Muscle of leg (tissue), 16 donors: ENCODE measurements at places on chromosomes 3 and 15. TPM values are rescaled to one million over a fixed set of nuclear protein-coding genes. Genes with fewer than 3 reads are reported as not detected.

Gene ACKR4
- total RNA-seq = 3.0 TPM

Gene FES
- total RNA-seq = 16.7 TPM

Gene ACOX2
- total RNA-seq = 21.9 TPM

Gene LRRC31
- not detected for total RNA-seq

Gene FAM174B
- 13.3 TPM for total RNA-seq

Gene CCDC13
- 0.35 TPM for total RNA-seq

Gene RPP25
- total RNA-seq = 1.7 TPM

Gene RASGRF1
- total RNA-seq = 0.13 TPM

Gene GOLGA6D
- 0.09 TPM for total RNA-seq

GRCh38 chr3:101633186-101633585, 43.7 kb downstream of the ZBTB11 start:
- no peak for DNase-seq

- DNase-seq = peak; percentile 86
These were observed 61.0 kb downstream of the IQSEC1 start for GRCh38 chr3:13012221-13012691.

DNA sequence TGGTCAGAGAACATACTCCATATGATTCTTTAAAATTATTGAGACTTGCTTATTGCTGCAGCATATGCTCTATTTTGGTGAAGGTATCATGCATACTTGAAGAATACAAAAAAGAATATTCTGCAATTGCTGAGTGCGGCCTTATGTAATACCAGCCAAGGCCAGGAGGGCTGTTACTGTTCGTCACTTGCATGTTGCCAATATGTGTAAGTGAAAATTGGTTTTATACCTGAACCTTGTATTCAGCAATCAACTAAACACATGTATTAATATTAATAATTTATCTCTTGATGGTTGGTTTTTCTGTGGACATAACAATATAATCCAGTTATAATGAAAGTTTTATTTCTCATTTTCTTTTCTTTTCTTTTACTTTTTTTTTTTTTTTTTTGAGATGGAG, 13.9 kb upstream of the GABRA5 start:
- no peak for DNase-seq

DNA sequence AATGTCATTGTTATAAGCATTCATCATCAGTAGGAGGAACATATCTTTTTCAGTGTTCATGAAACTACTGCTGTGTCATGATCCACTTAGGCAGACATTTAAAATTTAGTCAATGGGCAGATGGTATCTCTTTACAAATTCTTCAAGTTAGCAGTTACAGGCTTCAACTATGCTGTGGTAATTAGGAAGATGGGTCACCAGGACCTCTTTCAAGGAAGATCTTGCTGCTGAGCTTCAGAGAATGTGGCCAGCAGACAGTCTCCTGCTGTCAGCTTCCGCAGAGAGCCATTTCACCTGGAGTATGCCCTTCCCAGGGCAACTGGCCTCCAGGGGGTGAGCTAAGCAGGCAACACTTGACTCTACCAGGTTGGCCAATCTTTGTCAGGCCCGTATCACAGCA, 19.4 kb downstream of the IFT57 start:
- DNase-seq = no peak

- DNase-seq = no peak
These were observed 2.8 kb downstream of the BTLA start for GRCh38 chr3:112496366-112497067.

- no peak for DNase-seq
These were observed 45.1 kb downstream of the MUC4 start for GRCh38 chr3:195766671-195767070.

DNA sequence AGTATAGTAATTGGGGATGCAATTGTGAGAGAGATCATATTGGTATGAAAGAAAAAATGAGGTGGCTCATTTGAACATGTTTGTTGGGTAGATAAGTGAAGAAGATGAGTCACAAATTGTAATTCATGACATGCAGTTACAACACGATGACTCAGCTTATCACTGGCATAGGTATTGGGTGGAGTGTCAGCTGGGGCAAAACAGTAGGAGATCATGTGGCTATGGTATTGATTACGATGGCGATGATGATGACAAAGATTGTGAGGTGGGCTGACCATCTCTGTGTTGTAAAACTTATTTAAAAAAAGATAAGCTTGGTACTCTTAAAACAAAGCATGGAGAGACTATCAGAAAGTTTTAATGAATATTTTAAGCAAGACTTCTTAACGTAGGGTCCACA, 11.6 kb upstream of the DPH6 start:
- DNase-seq = no peak

GRCh38 chr3:151564261-151564660, 103.4 kb upstream of the IGSF10 start:
- no peak for DNase-seq

- DNase-seq = no peak
These were observed 535.6 kb upstream of the AGTR1 start for GRCh38 chr3:148162132-148162531.

DNA sequence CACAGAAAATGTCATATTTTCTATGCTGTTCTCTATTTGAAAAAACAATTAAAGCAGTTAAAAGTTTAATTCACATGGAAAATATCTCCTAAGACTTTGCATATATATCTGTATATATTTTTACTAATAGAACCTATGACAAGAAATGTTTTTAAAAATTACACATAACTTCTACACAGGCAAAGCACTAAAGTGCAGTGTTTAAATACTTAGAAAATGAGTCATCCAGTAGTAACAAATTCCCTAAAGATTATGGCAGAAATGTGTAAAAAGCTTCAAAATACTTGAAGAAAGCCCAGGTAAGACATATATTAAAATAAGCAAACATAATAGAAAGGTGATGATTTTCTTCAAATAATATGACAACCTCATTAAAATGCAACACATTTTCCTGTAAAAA, 236.6 kb downstream of the TBC1D5 start:
- no peak for DNase-seq

GRCh38 chr3:16570113-16570512, 35.1 kb downstream of the DAZL start:
- DNase-seq = no peak

DNA sequence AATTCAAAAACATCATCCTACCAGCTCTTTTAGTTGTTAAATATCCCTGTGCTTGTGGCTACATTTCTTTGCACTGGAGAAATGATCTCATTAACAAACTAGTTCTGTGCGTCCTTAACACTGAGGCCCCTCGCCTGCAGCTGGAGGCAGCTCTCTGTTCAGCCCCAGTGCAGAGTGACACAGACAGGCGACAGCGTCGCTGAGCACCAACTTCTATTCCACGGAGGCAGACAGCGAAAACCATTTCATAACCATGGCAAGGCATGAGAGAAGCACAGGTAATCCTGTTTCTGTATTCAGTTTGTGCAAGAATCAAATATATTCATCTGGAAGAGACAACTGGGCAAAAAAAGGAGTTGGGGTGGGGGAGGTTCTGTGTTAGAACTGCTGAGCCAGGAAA, 530.7 kb downstream of the ZIC1 start:
- peak; percentile 75 for DNase-seq

DNA sequence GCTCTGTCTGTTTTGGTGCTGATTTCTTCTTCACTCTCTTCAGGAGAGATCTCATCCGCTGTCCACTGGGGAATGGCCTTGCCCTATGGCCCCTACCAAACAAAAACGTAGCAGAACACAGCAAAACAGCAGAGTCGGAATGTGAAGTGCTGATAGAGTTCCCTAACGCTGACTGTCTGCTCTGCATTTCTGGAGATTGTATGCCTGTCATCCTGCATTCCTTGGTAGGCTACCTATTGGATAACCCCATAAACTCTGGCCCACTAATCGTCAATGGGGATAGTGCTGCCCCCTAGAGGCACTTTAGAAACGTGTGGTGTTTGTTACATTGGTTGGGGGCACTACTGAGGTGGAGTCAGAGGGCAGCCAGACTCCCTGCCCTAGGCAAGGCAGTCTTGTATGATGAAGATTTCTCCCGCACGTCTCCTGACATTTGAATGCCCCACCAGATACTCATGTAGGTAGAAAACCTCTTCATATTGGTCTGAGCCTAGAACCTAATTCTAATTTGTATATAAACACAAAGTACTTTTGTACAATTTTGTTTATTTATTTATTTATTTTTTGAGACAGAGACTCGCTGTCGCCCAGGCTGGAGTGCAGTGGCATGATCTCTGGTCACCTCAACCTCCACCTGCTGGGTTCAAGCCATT, 15.6 kb upstream of the MAGEF1 start:
- peak; percentile 90 for DNase-seq

- no peak for DNase-seq
These were observed 42.6 kb downstream of the CHD2 start for GRCh38 chr15:92942706-92943105.

DNA sequence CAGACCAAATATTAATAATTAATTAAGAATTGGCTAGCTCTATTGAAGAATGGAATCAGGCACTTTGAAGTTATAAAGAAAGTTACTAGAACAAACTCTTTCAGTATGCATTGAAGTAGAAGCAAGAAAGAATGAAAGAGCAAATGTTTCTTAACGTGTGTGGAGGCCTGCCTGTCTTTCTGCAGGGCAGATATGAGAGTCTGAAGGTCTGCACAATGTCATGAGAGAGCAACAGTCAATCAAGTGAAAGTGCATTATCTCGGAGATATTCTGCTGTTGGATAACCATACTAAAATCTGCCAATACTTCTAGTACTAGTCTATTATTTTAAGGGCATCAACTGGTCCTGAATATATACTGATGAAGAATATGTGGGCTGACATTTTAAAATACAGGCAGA, 1270.8 kb downstream of the ZPLD1 start:
- no peak for DNase-seq

DNA sequence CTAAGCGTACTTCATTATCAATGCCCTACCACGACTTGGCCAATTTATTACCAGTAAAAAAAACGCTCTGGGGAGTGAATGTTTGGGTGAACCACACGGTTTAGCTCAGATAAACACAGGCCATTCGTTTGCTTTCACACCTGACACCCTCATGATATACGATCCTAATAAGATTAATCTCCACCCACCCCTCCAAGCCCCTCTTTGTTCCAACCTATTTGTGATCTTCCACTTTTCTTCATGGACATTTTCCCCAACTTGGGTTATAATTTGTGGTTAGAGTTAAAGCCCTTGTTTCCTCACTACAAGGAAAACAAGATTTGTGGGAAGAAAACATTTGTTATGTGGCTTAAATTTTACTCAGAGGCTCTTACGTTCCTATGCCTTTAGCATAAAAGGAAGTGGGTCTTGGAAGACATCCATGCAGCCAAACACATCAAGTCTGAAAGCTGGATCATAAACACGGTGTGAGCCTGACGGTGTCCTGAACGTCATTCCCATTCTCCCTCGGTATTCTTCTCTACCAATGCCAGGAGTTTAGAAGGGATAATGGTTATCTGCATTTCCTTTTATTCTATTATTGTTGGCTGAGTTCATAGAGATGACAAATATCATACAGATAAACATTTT, 518.9 kb downstream of the NR2F2 start:
- DNase-seq = peak; percentile 13

DNA sequence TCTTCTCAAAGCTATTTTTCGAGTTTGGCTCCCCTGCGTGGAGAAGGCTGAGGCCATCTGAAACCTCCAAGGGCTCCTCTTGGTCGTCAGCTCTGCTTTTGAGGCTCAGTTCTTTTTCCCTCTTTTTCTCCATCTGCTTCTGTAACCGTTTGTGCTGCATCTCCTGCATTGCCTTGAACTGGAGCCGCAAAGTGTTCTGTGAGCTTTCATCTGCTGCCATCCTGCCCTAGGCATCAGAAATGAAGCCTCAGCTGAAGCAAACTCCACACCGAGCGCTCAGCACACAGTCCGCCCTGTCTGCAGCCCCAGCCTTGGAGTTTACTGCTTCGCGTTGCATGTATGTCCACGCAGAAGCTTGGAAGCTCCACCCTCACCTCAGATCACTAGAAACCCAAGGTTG, 14.9 kb downstream of the CCDC13 start:
- DNase-seq = no peak

GRCh38 chr15:79195239-79195638, 87.3 kb upstream of the ANKRD34C start:
- DNase-seq = no peak

- no peak for DNase-seq
These were observed 186.2 kb downstream of the XXYLT1 start for GRCh38 chr3:195084746-195085145.

- no peak for DNase-seq
These were observed 511.4 kb upstream of the CBLB start for GRCh38 chr3:106380232-106380631.

DNA sequence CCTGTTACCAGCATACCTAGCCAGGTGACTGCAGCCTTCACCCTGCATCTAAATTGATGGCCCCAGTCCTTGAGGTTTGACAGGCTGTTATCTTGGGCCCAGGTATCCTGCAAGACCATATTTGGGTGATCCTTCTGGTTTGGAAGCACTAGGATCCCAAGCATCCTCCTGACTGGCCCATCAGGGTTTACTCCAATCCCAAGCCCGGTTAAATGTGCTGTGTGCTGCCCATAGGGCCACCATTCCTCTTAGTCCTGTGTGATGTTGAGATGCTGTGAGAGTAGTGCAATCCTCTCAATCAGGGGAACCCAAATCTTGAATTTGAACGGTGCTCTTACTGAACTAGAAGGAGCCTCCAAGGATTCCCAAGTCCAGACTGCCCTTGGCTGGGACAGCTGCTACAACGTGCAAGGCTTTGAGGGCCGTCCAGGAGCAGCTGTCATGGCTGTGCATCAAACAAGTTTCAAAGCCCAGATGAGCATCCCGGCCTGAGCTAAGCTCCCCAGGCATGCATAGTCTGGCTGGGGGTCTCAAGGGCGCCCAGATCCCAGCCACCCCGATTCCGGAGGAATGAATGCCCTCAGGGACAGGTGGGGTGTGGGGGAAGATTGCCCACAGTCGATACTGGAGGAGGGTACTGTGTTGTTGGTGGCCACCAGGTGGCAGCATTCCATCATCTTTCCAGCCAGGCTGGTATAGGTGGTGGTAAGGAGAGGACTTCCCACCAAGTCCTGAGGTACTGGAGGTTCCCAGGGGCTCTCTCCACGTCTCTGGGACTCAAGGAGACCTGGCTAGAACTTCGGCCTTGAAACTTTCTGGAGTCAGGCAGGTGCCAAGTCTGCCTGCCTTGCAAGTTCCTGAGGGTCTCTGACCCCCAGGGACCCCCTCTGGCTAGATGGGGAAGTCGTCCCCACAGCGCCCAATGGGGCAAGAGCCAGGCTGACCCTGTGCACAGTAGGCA, 32.6 kb downstream of the RBM5 start:
- peak; percentile 84 for DNase-seq
